ENCODE measurements at places on chromosomes 5 and 9.

DNA sequence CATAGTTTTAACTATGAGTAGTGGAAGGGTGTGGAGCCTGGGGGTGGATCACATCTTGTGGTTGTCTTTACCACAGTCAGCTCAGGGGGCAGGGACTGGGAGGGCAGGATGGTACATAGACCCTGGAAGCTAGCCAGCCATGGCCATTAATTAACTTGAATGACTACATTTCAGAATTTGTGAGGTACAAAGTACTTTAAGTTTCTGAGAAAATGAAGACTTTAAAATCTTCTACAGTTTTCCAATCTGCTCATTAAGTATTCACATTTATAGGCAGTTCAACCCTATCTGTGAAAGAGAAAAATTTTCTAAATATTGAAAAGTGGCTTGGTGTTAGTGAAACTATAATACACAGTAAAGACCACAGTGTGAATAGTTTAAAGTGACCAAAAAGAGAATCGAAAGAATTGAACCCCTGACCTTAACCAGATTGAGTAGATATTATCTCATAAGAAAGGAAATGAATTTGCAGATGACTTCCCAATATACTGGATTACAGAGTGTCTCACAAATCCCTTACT, 234.2 kb upstream of the MEF2C start:
- no peak for DNase-seq

GRCh38 chr9:31601666-31602065, 782.8 kb upstream of the ACO1 start:
- DNase-seq = no peak

- DNase-seq = no peak
These were observed 9.9 kb upstream of the IQGAP2 start for GRCh38 chr5:76393035-76393680.

DNA sequence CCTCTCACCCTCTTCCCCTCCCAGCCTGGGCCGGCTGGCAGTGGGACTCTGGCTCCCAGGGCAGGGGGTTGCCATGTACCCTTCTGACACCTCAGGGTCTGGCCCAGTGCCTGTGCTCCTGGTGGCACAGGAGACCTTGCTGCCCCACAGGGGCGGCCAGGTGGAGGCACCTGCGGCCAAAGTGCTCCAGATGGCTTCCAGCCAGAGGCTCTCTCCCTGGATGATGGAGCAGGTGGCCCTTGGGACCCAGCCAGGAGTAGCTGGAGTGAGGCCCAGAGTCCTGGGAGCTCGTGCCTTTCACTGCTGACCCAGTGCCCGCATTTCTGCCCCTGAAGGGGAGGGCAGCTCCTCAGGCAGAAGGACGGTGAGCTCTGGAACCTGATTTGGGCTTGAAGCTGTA, 87.3 kb downstream of the NTNG2 start:
- no peak for DNase-seq

DNA sequence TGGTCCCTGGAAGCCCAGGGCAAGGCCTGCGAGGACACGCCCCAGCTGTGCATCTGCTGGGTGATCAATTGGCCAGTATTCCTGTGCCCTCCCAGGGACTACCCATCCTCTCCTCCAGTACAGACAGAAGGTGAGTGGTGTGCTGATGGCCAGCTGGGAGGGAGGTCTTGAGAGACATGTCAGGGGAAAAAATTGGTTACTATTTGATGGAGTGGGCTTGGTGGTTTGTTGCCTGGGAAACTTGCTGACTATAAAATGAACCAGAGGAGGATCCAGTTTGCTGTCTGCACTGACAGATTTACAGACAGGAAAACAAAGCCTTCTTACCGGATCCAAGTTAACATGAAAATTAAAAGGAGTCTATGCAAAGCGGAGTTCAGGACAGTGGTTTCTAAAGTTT, 40.3 kb downstream of the MAP1B start:
- no peak for DNase-seq

GRCh38 chr9:13395156-13395555, 115.7 kb upstream of the MPDZ start:
- DNase-seq = no peak

DNA sequence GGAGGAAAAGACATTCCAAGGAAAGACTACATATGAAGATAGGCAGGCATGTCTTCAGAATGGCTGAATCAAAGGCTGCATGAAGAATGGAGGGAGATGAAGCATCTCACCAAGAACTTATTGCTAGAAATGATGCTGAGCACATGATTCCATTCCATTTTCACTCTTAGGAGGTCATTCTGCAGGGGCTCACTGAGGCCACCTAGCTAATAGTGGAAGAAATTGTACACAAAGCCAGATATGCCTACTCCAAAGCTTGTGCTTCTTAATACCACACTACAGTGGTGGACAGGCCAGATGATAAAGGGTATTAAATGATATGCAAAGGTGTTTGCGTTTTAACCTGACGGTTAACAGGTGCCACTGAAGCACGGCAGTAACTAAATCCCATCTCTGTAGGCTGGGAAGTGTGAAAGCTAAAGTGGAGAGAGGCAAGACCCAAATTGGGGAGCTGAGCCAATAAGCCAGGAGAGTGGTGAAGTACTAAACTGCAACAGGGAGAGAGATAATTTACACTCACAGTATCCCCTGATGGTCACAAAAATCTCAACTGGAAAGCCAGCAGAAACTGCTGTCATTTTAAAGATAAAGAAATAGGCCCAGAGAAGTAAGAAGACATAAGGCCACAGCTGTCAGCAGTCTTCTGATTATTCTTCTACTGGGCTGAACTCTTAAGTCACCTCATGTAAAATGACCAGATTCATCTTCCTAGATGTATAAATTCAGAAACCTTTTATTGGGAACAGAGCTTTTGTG, 14.6 kb downstream of the NDUFA8 start:
- no peak for DNase-seq

DNA sequence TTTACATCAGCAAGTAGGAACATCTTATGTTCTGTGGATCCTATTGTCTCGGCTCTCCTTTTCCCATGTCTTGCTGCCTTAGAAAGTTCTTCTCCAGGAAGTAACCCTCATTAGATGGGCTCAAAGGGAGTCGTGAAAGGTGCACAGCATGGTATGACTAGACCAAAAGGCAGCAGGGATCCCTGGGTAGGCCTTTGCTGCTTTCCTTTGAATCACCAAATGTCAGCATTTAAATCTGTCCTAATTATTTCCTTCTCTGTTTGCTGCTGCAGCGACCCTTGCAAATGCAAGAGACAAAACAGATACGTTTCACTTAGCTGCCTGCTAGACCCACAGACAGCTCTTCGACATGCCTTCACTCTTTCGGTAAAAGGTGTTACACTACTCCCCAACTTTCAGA, 218.4 kb downstream of the ACTL7B start:
- no peak for DNase-seq

- DNase-seq = no peak
These were observed 34.0 kb downstream of the IL6ST start for GRCh38 chr5:55960779-55961178.

DNA sequence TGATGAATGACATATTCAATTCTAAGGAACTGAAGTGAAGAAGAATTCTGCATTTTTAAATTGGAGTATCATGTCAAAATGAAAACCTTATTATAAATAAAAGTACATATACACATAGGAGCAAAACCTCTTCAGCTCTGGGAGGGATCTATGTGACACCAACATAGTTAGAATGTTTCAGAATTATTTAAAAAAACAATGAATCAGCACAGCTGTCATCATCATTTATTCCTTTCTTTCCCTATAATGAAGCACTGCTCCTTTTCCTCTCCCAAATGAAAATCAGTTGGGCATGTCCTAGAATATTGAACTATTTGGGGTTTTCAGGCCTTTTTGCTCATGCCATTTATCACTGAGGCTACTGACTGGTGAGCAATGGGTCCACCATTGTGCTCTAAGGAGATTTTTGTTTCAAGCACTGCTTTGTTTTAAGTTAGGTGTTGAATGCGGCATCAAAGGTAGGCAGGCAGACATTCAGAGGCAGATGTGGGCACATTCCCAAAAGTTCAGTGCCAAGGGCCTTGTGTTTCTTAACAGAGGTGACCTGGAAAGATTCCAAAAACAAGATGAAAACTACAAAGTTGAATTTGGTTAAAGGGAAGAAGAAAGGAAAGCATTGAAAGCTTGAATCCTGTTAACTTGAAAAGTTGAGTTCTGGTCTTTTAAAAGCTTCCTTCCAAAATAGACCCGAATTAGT, 126.4 kb upstream of the ADAMTSL1 start:
- DNase-seq = no peak

- DNase-seq = no peak
These were observed 31.9 kb downstream of the P4HA2 start for GRCh38 chr5:132195727-132196126.

- DNase-seq = peak; percentile 30
These were observed 105.6 kb downstream of the NR6A1 start for GRCh38 chr9:124665391-124666058.

GRCh38 chr9:95788521-95788991, 86.9 kb upstream of the ERCC6L2 start:
- no peak for DNase-seq

DNA sequence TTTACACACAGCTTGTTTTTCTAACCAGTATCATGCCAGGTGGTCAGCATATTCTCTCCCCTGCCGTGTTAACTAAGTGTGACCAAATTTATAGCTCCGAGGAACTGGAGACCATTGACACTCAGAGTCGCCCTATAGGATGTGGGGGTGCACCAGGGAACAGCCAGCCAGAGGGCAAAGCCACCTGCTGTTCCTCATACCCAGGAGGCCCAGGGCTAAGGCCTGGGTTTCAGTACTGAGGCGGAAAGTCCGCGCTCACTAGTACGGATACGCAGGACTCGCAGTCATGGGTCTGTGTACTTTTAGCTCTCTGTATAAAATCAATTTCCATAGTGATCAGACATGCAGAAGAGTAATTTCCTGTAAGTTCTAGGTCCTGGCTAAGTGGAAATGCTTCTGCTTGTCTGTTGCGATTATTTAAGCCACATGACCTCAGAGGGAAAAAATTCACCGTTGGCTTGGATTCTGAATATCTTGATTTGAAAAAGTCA, 247.0 kb downstream of the AOPEP start:
- DNase-seq = no peak

GRCh38 chr9:121840838-121841760, 189.7 kb downstream of the DAB2IP start:
- DNase-seq = no peak

DNA sequence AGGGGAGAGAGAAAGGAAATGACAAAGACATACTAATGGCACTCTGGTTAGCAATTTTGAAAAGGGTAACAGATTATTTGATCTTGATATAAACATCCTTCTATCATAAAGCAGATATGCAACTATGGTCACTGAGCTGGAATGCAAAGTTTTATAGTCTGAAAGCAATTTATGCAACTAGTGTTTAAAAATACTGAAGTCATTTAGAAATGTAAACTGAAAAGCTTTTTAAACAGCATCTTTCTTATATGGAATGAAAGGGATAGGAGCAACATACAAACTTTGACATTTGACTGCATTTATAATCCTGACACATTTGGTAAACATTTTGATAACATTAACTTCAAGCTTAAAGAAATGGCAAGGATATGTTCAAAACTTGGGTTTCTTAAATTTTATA, 28.7 kb upstream of the ADAMTS19 start:
- no peak for DNase-seq

GRCh38 chr5:96001262-96001661, 39.6 kb upstream of the ELL2 start:
- no peak for DNase-seq

DNA sequence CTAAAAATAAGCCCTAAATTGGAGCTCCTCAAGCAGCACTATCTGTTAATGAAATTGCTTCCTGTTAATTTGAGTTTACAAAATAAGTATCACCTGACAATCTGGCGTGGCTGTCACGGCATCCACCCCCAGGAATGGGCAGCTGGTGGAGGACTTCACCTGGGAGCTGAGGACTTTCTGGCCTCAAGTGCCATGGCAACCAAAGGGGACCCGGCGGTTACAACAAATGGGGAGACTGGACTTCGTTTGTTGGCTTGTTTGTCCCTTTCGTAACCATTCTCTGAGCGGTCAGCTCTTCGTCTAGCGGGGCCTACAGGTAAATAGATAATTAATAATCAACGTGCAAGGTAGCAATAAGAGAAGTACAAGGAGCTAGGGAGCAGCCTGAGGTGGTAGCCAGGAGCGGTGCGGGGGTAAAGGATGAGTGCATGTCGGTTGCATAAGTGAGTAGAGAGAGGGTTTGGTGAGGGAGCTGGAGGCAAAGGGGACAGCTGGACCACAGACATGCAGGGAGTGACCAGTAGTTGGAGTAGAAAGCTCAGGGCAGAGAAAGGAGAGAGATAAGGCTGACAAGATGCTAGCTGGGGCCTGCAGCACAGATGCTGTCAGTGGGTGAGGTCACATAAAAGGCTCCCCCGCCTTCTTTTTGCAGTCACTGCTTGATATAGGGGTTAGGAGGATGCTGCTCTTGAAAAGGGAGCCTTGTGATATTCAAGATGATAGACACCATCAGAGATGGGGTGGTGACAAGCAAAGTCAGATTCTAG, 62.5 kb downstream of the HSPA4 start:
- DNase-seq = no peak

DNA sequence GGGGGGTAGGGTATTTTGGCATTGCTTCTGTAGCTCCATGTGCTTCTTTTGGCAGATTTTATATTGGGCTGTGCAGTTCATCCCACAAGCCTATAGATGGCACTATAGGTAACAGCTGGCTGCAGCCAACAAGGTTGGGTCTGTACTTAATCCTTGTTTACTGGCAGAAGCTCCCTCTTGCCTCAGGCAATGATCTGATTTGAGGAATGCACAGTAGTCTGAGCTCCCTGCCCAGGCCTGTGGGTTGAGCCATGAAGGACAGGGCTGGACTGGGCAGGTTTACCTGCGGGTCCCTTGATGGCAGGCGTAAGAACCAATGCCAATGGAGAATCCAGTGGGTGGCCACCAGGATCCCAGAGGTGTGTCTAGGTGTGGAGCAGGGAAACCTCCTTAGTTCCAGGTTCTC, 11.7 kb upstream of the OR1J2 start:
- DNase-seq = peak; percentile 29

Measured in GM04503 (cell line).